Stimulated activated CD8-positive, alpha-beta memory T cell treated with anti-CD3 and anti-CD28 coated beads, Interleukin-2, amount 100 ng/mL, for 1 hour (primary cell): ENCODE measurements at places on chromosomes 13 and 19.

DNA sequence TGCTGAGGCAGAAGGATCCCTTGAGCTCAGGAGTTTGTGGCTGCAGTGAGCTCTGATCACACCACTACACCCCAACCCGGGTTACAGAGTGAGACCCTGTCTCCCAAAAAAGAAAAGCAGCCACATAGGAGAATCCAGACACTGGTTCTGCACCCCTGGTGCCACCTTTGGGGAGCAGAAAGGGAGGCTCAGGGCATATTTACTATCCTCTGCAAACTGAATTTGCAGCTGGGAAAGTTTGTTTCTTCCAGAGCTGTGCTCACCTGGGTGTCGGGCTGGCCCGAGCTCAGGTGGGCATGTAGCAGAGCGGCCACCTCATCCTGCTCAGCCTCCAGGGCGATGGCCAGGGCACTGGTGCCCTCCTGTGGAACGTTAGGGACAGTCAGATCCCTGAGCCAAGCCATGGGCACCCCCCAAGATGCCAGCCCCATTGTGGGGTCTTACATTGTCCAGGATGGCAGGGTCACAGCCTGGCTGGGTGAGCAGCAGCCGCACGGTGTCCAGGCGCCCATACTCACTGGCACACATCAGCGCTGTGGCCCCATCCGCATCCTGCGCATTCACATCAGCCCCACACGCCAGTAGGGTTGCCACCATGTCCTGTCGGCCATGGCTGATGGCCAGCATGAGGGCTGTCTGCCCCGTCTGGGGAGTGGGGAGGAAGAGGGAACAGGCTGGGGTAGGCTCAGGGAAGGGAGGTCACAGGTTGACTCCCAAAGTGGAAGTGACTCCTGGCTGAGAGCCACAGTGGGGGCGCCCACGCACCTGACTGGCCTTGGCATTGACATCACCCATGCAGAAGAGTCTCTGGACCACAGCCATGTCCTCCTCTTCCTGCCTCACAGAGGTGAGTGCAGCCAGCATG is 3.1 kb downstream of the RPS28 start:
- DNase-seq: no peak

GRCh38 chr19:15210323-15210781 is 9.6 kb upstream of the NOTCH3 start:
- DNase-seq: no peak

- peak; percentile 33 for DNase-seq
Measured at GRCh38 chr13:41019011-41019487, at the start of gene ELF1. TSS of gene ELF1 (minus strand) at chr13:41019316. CDS start at chr13:40982054, 37,262 bp downstream.

GRCh38 chr19:7527516-7528191 is 5.2 kb downstream of the MCOLN1 start:
- DNase-seq: no peak

DNA sequence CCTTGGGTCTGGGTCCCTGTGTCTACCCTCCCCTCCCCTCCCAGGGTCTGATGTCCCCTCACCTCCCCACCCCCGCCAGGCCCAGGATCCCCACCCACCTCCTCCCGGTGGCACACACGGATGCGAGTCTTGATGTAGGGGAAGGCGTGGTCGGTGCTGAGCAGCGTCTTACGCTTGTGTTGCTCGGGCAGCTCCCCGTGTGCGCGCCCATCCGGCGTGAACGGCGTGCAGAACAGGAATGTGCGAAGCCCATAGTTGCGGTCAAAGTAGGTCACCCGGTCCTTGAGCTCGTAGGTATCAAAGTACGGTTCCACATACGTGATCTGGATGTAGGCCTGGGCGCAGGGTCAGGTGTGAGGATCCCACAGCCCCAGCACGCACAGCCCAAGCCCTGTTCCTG is 4.4 kb upstream of the KANK2 start:
- DNase-seq: no peak

DNA sequence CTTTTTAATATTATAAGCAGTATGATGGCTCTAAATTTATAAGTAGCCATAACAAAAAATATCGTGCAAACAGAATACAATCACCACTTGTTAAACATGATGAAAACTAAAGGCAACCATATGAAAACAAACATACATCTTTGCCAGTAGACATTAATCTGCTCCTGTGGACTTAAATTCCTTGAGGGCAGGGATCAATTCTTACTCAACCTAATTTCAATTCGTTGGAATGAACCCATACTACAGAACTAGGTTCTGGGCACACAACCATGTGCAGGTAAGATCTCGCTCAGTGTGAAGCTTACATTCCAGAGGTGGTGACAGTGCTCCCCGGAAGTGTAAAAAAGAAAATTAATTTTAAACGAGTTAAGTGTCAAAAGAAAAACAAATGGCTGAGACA is 13.4 kb downstream of the TBC1D4 start:
- no peak for DNase-seq

- no peak for DNase-seq
Measured at GRCh38 chr19:33878910-33879810, 82.5 kb downstream of the KCTD15 start.

DNA sequence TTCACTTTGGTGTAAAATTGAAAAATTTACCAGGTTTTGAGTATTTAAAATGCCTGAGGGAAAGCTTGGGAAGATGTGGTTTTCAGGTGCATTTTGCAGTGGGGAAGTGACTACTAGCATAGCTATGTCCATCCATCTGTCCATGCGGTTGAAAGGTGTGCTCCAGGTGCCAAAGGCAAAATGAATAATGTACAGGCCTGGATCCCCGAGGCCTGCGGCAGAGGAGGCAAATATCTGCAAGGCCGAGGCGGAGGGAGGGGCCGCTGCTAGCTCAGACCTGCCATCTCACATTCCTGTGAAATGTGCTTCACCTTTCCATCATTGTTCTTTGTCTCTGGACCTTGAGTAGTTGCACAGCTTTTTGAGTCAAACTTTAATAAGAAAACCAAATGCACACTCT is 65.5 kb downstream of the ERCC5 start:
- DNase-seq: no peak

DNA sequence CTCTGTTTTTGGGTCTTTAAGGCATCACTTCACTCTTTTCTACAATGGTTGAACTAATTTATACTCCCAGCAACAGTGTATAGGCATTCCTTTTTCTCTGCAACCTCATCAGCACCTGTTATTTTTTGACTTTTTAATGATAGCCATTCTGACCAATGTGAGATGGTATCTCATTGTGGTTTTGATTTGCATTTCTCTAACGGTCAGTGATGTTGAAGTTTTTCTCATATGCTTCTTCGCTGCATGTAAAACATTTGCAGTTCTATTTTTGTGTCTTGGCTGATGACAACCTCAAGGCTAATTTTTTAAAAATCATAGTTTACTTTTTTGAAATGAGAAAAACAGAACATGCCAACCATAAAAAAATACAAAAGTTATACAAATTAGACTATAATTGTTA is 258.2 kb upstream of the EDNRB start:
- DNase-seq: no peak

DNA sequence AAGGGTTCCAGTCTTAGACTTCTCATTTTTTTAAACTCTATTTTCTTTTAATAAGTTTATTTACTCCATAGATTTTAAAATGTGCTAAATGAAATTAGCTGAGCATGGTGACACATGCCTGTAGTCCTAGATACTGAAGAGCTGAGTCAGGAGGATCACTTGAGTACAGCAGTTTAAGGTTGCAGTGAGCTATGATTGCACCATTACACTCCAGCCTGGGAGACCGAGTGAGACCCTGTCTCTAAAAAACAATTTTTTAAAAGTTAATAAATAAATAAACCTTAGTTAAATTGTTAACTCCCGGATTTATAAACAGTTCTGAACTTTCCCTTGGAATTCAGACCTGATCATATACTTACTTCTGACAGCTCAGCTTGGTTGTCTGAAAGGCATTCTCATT is 32.5 kb downstream of the PCDH20 start:
- DNase-seq: no peak

DNA sequence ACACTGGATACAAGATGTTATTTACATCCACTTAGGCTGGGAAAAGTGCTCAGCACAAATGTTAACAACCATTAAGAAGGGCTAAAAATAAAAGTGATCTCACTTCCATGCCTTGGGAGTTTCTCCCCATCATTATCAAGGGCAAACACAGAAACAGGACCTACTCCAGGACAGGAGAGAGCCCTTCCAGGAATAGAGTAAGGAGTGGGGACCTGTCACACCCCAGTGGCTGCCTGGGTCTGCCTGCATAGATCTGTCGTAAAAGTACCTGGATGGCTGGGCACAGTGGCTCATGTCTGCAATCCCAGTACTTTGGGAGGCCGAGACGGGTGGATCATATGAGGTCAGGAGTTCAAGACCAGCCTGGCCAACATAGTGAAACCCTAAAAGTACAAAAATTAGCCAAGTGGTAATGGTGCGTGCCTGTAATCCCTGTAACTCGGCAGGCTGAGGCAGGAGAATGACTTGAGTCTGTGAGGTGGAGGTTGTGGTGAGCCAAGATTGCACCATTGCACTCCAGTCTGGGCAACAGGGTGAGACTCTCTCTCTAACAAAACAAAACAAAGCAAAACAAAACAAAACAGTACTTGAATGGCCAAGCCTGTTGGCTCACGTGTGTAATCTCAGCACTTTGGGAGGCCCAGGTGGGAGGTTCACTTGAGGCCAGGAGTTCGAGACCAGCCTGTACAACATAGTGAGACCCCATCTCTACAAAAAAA is 5.6 kb downstream of the ATP8A2 start:
- DNase-seq: no peak

DNA sequence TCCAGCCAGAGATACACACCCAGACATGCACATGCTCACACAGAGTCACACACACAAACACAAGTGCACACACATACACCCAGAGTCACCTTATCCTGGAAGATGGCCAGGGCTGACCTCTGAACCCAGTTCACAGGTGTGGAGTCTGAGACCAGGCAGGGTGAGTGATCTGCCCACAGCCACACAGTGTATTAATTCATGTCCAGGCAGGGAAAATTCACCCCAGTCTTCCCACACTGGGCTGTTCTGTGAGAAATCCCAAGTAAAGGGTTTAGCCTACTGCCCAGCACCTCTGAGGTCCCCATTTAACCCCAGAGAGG is 2.0 kb downstream of the POU2F2 start:
- no peak for DNase-seq

DNA sequence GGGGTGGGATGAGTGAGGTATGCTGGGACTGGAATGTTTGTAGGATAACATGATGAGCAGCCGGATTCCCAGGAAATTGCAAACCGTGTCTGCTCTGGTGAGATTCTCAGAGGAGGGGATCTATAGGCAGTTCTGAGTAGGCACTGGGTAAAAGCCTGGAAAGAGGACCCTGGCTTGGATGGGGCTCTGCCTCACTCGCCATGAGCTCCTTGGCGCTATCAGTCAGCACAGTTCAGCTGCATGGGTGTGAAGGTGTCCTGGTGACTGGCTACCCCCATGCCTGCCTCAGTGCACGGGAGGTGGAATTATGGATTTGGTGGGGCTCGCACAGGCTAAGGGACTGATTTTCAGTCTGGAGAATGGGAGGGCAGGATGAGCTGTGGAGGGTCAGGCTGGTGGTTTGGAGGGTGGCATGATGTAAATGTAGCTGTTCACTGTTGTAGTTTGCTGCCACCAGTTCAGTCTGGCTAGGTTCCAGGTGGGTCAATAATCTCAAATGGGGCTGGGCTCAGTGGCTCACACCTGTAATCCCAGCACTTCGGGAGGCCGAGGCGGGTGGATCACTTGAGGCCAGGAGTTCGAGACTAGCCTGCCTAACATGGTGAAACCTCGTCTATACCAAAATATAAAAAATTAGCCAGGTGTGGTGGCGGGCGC is 9.2 kb upstream of the ZNF627 start:
- no peak for DNase-seq

DNA sequence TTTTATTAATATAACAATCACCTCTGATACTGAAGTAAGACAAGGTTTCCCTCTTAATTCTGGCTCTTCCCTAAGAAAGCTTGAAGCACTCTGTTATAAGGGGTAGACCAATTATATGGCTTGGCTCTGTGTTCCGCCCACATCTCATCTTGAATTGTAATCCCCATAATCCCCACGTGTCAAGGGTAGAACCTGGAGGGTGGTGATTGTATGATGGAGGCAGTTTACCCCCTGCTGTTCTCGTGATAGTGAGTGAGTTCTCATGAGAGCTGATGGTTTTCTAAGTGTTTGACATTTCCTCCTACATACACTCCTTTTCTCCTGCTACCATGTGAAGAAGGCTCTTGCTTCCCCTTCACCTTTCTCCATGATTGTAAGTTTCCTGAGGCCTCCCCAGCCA is 363.8 kb upstream of the PCDH20 start:
- no peak for DNase-seq

DNA sequence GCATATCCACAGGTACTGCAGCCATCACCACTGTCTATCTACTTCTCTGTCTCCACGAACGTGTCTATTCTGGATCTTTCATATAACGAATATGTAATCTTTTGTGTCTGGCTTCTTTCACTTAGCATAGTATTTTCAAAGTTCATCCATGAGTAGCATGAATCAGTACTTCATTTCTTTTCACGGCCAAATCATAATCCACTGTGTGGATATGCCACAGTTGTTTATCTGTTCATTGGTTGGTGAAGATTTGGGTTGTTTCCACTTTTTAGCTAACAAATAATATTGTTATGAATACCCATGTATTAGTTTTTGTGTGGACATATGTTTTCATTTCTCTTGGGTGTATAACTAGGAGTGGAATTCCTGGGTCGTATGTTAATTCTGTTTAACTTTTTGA is 14.4 kb downstream of the RGCC start:
- no peak for DNase-seq

- no peak for DNase-seq
Measured at GRCh38 chr13:41621716-41622431, 164.5 kb downstream of the RGCC start.

- no peak for DNase-seq
Measured at GRCh38 chr13:108903613-108904012, 274.2 kb downstream of the MYO16 start.

DNA sequence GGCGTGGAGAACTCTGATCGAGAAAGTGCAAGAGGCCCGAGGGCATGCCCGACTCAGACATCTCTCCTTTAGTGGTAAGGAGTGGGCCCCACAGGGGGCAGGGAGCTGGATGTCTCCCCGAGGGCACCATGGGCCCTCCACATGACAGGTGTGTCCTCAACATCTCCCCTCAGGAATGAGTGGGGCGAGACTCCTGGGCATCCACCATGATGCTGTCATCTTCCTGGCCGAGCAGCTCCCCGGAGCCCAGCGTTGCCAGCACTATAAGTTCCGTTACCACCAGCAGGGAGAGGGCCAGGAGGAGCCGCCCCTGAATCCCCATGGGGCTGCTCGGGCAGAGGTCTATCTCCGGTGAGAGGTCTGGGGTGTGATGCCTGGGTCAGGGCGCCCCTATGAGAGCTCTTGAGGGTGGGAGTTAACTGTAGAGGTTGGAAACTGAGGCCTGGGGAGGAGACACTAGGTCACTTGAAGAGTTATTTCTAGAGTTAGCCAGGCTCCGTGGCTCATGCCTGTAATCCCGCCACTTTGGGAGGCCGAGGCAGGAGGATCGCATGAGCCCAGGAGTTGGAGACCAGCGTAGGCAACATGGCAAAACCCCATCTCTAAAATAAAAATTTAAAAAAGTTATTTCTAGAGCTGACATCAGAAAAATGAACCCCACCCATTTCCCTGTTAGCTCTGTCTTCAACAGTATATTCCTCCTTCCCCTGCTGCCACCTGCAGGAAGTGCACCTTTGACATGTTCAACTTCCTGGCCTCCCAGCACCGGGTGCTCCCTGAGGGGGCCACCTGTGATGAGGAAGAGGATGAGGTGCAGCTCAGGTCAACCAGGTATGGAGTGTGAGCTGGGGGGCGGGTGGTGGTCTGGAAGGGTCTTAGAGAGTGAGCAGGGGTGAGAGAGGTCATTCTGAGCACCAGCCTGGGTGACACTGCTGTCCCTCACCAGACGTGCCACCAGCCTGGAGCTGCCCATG is 5.1 kb downstream of the IGFLR1 start:
- no peak for DNase-seq

- peak; percentile 45 for DNase-seq
Measured at GRCh38 chr19:888581-889385, 4.2 kb downstream of the MED16 start.

- no peak for DNase-seq
Measured at GRCh38 chr13:20610006-20610405, 43.0 kb downstream of the IFT88 start.
